ENCODE measurements at places on chromosomes 13 and 19. TPM values are rescaled to one million over a fixed set of nuclear protein-coding genes. Genes with fewer than 3 reads are reported as not detected.

The CEACAM7 gene
- not detected for total RNA-seq

The LILRB5 gene
- total RNA-seq, result not detected

The CD33 gene
- 0.27 TPM for total RNA-seq

The CCDC70 gene
- not detected for total RNA-seq

The ZIM2 gene
- total RNA-seq, result not detected

The TRIM13 gene
- total RNA-seq, result 10.6 TPM

The TGFB1 gene
- total RNA-seq, result 99.0 TPM

The GPR18 gene
- 6.0 TPM for total RNA-seq

The TNNT1 gene
- total RNA-seq, result 0.47 TPM

DNA sequence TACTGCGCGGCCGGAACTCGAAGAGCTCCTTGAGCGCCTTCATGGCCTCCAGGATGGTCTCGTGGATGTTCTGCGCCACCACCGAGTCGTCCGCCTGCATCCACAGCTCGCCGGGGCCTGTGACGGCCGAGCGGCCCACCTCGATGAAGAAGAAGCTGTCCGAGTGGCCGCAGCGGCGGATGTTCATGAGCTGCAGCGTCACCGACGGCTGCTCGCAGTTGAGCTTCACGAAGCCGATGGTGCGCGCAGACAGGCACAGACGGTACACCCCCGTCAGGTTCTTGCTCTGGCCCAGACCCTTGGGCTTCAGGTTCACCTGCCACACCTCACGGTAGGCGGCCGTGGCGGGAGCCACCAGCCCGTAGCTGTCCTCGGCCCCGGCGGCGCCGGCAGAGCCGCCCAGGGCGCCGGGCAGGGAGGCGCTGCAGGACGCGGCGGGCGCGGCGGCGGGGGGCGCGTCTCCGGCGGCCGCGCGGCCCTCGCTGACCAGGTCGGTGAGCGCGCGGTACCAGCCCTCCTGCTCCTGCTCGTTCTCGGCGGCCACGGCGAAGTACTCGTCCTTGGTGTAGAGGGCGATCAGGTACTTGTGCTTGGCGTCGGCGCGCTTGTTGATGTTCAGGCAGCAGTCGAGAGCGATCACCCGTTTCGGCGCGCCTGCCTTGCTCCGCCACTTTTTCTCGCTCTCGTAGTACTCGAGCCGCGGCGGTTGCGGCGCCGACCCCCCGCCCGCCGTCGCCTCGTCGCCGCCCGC, 1.1 kb downstream of the IRS2 start:
- peak; percentile 72 for DNase-seq
- peaks cover 24% of the 10 kb centered on the region for H3K4me1 ChIP-seq

DNA sequence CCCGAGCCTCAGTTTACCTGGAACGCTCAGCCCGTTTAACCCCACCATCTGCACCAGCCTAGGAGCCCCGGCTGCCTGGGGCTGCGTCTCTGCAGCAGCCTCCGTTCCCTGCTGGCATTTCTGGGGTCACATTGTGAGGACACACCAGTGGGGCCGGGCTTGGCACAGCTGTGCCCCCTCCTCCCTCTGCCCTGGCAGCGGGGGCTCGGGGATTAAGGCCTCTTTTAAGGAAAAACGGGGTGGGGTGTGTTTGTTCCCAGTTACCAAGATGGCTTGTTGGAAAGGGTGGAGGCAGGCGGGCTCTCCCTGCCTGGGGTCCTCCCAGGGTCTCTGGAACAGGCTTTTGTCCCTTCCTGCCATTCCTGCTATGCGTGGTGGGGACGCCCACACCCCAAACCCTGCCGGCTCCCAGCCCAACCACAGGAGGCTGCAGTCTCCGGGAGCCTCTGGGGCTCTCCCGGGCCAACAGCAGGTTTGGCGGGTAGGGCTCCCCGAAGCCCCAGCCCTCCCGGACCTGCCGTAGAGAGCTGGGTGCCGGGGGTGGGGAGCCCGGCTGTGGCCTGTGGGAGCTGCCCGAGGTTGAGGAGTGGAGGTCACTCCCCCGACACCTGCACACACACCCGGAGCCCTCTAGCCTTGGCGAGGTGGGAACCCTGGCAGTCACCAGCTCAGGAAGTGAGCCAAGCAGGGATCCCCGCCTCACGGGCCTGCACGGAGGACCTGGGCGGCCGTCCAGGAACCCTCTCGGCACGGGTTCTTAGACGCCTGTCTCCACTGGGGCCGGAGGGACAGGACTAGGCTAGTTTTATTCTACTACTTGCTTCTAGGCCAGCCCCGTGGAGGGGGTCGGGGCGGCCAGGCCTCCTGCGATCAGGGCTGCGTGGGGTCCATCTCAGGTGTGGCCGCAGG, 36.9 kb downstream of the GADD45B start:
- H3K36me3 ChIP-seq, result no peaks in the 10 kb centered on the region
- no peak overlapping the region for H3K4me3 ChIP-seq
- no peak for DNase-seq
- H3K27ac ChIP-seq, result no peak overlapping the region

DNA sequence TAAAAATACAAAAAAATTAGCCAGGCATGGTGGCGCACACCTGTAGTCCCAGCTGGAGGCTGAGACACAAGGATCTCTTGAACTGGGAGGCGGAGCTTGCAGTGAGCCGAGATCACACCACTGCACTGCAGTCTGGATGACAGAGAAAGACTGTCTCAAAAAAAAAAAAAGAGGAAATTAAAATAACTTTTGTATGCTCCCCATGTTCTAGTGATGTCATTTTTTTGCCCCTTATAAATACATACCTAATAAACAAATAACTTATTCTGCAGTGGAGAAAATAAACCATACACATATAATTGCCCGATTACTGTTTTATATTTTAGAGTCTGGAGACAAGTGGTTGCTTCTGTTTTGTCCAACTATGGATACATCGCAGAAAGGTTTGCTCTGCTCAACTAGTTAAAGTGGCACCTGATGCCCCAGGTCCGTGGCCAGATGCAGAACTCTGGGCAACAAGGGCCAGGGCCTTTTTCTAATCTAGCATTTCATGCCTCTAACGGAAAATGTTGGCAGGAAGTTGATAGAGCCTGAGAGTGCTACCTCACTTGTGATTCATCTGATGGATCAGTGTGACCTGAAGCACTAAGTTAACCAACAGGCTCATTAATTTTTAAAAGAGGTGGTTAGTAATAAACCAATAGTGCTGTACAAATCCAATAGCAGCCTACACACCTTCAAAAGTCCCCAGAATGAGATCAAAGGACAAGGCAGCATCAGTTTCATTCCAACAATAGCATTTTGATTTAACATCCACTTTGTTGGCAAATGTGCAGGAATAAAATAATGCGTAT, 18.8 kb downstream of the UBE2L5 start:
- DNase-seq, result no peak
- H3K27ac ChIP-seq, result no peak overlapping the region
- H3K27me3 ChIP-seq, result peaks cover 6% of the 10 kb centered on the region
- no peak overlapping the region for H3K4me3 ChIP-seq

DNA sequence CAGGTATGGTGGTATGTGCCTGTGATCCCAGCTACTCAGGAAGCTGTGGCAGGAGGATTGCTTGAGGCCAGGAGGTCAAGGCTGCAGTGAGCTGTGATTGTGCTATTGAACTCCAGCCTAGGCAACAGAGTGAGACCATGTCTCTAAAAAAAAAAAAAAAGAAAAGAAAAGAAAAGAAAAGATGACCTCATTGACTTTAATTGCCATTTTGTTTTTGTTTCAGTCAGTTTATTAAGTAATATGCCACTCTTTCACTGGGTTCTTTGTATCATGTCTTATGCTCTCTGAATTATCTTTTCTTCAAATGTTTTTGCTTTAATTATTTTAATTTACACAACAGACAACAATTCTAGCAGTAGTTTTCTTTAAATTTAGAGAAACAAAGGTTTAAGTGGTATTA, 293.8 kb downstream of the TSHZ3 start:
- H3K27me3 ChIP-seq, result peaks cover 23% of the 10 kb centered on the region
- DNase-seq, result no peak
- no peak overlapping the region for H3K27ac ChIP-seq
- no peaks in the 10 kb centered on the region for H3K4me1 ChIP-seq

- H3K4me1 ChIP-seq, result no peaks in the 10 kb centered on the region
- no peak for DNase-seq
- no peak overlapping the region for H3K4me3 ChIP-seq
- H3K27ac ChIP-seq, result no peak overlapping the region
- no peaks in the 10 kb centered on the region for H3K27me3 ChIP-seq
These were observed 247.7 kb downstream of the SLITRK1 start for GRCh38 chr13:83634601-83635000.

GRCh38 chr13:38693641-38694040, 6.8 kb downstream of the FREM2 start:
- H3K36me3 ChIP-seq, result no peaks in the 10 kb centered on the region
- H3K27me3 ChIP-seq, result no peaks in the 10 kb centered on the region
- no peak overlapping the region for H3K27ac ChIP-seq
- no peak for DNase-seq

- H3K27ac ChIP-seq, result no peak overlapping the region
- no peaks in the 10 kb centered on the region for H3K36me3 ChIP-seq
- H3K27me3 ChIP-seq, result no peaks in the 10 kb centered on the region
- H3K4me1 ChIP-seq, result no peaks in the 10 kb centered on the region
- H3K4me3 ChIP-seq, result no peak overlapping the region
- no peak for DNase-seq
These were observed 15.0 kb upstream of the KLF2 start for GRCh38 chr19:16309643-16310042.

GRCh38 chr13:35887115-35887666, 244.0 kb downstream of the DCLK1 start:
- DNase-seq, result no peak
- no peaks in the 10 kb centered on the region for H3K36me3 ChIP-seq
- no peaks in the 10 kb centered on the region for H3K4me1 ChIP-seq

GRCh38 chr13:32986552-32986951, 29.7 kb upstream of the KL start:
- H3K27ac ChIP-seq, result no peak overlapping the region
- H3K4me3 ChIP-seq, result no peak overlapping the region
- H3K36me3 ChIP-seq, result no peaks in the 10 kb centered on the region
- peaks cover 3% of the 10 kb centered on the region for H3K4me1 ChIP-seq
- no peak for DNase-seq

DNA sequence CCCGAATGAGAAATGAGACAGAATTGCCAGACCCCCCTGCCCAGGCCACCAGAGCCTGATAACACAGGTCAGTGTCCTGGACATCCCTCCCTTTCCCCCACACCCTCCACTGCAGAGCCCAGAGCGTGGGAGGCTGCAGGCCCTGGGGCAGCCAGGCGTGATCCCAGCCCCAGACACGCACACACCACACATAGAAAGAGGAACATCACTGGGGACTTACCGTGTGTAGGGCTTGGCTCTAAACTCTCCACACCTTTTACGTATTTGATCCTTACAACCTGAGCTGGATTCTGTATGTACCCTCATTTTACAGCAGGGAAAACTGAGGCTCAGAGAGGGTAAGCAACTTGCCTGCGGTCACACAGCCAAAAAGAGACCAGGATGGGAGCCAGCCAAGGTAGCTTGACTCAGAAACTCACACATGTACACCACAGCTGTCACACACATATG, 334 bp upstream of the ANGPTL6 start:
- peaks cover 58% of the 10 kb centered on the region for H3K4me1 ChIP-seq
- no peak for DNase-seq
- peak overlapping the region; percentile 68 for H3K4me3 ChIP-seq
- H3K27ac ChIP-seq, result peak overlapping the region; percentile 93

DNA sequence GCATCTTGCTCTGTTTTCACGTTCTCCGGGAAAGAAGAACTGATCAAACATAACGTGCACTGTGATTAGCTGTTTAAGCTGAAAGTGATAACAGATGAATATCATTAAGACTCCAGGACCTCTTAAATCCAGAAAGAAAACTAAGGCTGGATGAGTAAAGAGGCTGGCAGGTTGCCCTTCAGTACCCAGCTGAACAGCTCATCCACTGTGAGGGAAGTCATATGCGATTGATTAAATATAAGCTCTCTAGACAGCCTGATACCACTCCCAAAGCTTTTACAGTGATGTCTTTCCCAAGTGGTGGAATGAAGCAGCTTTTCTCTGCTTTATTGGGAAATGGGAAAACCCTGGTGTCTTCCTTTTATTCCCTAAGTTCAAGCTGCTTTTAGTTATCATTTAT, 116.9 kb downstream of the EFNB2 start:
- peaks cover 22% of the 10 kb centered on the region for H3K27me3 ChIP-seq
- H3K36me3 ChIP-seq, result no peaks in the 10 kb centered on the region
- H3K27ac ChIP-seq, result no peak overlapping the region
- H3K4me3 ChIP-seq, result no peak overlapping the region

DNA sequence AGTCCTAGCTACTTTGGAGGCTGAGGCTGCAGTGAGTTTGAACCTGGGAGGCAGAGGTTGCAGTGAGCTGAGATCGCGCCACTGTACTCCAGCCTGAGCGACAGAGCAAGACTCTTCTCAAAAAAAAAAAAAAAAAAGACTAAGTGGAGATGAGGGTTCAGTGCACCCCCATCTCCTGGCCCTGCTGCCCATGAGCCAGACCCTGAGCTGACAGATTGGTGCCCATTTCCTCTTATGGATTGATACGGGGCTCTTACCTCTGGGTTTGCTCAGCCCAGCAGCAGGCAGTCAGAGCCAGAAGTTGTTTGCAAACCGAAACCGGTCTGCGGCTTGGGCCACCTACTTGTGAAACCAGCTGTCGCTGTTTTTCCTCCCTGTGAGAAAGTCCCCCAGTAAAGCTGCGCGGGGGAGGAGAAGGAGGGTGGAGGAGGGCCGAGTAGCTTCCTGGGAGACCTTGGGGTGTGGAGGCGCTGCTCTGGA, 36.9 kb downstream of the ARRDC2 start:
- peak overlapping the region; percentile 16 for H3K27ac ChIP-seq
- H3K4me1 ChIP-seq, result peaks cover 34% of the 10 kb centered on the region
- H3K4me3 ChIP-seq, result peak overlapping the region; percentile 11
- DNase-seq, result peak; percentile 96

- no peak overlapping the region for H3K4me3 ChIP-seq
- no peaks in the 10 kb centered on the region for H3K4me1 ChIP-seq
- DNase-seq, result no peak
- H3K36me3 ChIP-seq, result peaks cover 1% of the 10 kb centered on the region
- H3K27ac ChIP-seq, result no peak overlapping the region
These were observed 201.5 kb downstream of the TM9SF2 start for GRCh38 chr13:99702687-99703319.

- no peaks in the 10 kb centered on the region for H3K4me1 ChIP-seq
- H3K27me3 ChIP-seq, result no peaks in the 10 kb centered on the region
- H3K27ac ChIP-seq, result no peak overlapping the region
- no peak overlapping the region for H3K4me3 ChIP-seq
- no peak for DNase-seq
- H3K36me3 ChIP-seq, result no peaks in the 10 kb centered on the region
These were observed 756.5 kb downstream of the SLITRK1 start for GRCh38 chr13:83125791-83126190.

DNA sequence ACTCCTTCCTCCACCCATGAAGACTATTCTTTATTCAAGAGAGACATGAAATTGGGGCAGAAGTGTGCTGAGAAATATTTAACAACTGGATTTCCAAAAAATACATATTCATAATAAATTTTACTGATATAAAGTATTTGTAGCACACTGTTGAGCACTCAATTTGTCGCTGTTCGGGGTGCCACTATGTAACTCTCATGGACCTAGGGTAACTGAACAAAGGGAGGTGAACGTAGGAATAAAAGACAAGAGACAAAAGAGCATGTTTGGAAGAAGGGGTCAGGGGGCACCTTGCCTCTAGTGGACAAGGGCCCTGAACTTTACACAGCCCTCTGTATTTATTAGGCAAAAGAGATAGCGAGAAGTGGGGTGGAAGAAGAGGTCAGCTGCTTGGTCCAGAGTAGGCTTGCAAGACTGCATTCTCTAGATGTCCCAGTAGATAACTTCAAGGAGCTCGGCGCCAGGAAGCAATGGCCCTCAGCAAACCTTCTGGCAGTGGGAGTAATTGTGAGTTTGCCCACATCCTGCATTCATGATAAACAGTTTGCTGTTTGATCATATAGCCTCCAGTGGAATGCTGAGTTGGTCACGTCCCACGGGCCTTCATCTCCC, 4.5 kb upstream of the ZNF175 start:
- H3K4me3 ChIP-seq, result no peak overlapping the region
- peaks cover 26% of the 10 kb centered on the region for H3K27me3 ChIP-seq
- H3K4me1 ChIP-seq, result peaks cover 8% of the 10 kb centered on the region
- DNase-seq, result no peak

All from activated CD4-positive, alpha-beta T cell treated with anti-CD3 and anti-CD28 coated beads for 36 hours (primary cell).